NCI-H187 (cell line): ENCODE measurements at places on chromosomes 11 and 22.

- DNase-seq = no peak
Observed at GRCh38 chr22:27171212-27171611, 513.8 kb downstream of the MIAT start.

GRCh38 chr22:41934284-41935014 lies 7.8 kb upstream of the TNFRSF13C start:
- DNase-seq = no peak

- DNase-seq = no peak
Observed at GRCh38 chr22:41976070-41976901, 7.0 kb downstream of the SEPTIN3 start.

DNA sequence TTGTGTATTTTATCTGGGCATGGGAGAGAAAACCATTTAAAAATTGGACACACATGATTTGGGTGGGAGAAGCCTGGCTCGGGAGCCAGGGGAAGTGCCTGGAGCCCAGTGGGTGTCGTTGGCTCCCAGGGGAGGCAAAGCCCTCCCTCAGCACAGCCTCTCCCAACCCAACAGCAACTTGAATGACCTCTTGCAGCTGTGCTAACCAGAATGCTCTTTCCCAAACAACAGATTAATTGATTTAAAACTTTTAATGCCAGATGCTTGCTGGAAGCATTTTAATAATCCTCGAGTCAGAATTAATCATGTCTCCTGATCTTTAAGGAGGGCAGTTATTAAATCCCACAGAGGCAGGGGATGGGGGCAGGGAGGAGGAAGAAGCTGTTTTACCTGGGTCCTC lies 401.6 kb downstream of the BUD13 start:
- DNase-seq = no peak

DNA sequence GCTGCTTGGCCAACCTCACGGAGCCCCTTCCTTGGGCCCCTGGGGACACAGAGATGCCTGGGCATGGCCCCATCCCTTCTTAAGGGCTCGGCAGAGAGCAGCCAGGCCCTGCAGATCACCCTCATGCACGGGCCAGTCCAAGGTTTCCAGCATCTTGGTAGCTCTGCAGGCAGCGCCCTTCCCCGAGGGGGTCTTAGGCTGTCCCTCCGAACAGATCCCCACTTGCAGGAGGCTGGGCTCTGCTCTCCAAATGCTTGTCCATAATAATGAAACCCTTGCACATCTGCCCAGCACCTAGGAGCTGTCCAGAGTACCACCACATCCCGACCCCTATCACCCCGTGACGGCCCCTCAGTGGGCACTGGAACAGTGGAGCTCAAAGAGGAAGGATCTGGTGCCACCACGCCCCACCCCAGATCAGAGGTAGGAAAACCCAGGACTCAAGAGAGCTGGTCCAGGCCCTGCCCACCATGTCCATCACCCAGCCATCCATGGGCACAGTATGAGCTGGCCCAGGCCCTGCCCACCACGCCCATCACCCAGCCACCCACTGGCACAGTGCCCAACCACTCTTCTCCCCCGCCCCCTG lies 92.5 kb upstream of the PRR5 start:
- no peak for DNase-seq

DNA sequence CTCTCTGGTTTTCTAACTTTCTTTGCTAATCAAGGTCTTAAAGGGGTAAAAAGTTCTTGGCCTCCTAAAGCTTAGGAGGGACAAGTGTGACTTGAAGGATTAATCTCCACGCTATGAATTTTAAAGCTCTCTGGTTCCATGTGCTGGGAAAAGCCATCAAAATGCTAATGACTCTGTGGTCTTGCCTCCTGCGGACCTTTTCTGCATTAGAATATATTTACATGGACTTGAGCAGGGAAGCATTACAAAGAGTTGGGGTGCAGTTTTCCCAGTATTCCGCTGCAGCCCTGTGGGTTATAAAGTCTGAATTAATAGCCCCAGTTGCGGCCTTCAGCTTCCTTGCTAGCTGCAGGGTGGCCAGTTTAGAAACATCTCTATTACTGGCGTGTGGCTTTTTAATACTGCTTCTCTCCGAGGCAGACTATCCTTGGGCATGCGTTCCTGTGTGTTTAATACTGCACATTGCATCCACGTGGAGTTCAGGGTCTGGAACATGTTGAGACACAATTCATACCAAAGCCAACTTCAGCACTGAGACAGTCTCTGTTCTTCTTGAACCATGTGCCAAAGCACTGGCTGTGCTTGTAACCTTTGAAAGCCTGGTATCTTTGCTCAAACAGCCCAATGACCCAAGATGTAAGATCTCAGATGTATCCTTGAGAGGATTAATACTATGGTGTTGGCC lies 27.3 kb downstream of the TSPAN18 start:
- no peak for DNase-seq

DNA sequence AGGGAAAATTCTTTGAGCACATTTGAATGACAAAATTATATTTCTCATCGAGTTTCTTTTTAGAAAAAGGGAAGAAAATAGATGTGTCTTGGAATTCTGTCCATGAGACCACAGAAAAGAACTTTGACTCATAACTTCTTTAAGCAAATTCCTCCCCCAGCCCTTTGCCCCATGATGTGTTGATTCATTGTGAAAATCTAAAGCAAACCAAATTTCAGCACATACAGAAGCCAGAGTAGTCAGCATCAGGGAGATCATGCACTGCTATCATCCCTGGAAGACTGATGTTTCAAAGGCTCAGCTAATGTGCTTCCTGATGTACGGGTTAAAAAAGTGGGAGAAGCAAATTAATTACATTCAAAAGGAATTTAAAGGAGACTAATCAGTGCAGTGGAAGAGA lies 159.7 kb downstream of the FAT3 start:
- DNase-seq = no peak

DNA sequence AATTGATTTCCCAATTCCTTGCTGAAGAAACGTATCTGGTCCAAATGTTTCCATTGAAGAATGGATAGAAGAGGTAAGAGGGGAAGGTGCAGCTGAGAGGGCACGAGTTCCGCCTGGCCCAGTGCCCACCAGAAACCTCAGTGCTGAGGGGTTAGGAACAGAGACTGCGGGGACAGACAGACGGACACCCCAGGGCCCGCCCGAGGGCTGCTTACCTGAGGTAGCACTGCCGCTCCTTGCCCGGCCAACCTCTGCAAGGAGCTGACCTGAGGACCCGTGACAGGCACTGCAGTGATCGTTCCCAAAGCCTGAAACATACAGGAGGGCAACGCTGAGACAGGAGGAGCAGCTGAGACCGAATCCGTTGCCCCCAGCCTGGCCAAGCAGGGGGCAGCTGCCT lies 89.6 kb downstream of the PHF21B start:
- DNase-seq = no peak

GRCh38 chr11:116179401-116179800 lies 593.4 kb downstream of the BUD13 start:
- no peak for DNase-seq

DNA sequence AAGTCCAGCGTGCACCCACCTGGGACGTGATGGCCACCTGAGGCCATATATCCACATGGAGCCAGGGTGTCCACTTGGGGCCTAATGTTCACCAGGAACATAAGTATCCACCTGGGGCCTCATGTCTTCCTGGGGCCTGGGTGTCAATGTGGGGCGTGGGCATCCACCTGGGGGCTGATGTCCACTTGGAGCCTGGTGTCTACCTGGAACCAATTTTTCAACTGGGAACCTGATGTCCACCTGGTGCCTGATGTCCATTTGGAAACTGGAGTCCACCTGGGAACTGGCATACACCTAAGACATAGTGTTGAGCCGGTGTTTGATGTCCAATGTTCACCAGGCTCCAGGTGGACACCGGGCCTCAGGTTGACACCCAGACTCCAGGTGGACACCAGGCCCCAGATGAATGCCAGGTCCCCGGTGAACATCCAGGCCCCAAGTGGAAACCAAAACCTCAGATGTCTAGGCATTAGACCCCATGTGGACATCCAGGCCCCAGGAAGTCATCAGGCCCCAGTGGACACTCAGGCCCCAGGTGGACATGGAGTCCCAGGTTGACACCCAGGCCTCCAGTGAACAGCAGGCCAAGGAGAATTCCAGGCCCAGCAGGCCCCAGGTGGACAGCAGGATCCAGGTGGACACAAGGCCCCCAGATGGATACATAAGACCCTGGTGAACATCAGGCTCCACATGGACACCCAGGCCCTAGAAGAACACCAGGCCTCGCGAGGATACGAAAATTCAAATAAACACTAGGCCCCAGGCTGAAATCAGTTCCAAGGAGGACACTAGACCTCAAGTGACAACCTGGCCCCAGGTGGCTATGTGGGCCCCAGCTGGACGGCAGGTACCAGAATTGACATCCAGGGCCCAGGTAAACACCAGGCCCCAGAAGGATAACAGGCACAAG lies 56.0 kb upstream of the SEPTIN5 start:
- no peak for DNase-seq

DNA sequence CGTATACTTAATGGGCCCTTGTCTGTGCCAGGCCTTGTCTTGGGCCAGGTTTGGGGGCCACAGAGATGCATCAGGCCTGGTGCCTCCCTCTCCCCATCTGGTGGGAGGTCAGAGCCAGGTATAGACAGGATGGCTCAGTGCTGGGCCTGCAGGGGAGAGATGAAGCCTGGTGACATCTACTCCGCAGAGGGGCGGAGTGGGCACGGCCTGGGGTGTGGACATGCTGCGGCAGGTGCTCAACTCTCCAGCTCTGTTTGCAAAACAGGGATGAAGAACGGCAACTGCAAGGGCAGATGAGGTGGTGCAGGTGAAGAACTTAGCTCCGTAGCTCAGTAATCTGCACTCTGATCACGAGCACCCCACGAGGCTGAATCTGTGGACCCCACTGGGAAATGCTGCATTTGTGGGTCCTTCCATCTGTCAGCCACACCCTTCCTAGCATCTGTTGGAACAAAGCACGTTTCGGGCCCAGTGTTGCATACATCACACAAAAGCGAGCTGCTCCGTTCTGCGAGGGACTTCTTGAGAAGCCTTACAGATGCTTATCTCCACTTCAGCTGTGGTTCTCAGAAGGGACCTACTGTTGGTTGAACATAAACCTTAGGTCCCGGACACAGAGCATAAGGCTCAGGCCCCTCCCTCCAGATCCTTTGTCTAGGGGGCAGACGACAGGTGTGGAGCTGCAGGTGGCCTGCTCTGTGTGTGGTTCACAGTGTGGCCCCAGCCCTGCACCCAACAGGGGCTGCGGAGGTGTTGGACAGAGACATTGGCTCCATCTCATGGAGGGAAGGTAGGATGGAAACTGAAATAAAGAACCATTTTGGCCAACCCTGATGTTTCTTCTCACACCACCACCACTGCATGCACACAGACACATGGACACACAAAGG lies 78.3 kb downstream of the LRRC32 start:
- no peak for DNase-seq

- no peak for DNase-seq
Observed at GRCh38 chr22:39408173-39408572, 8.6 kb downstream of the TAB1 start.

DNA sequence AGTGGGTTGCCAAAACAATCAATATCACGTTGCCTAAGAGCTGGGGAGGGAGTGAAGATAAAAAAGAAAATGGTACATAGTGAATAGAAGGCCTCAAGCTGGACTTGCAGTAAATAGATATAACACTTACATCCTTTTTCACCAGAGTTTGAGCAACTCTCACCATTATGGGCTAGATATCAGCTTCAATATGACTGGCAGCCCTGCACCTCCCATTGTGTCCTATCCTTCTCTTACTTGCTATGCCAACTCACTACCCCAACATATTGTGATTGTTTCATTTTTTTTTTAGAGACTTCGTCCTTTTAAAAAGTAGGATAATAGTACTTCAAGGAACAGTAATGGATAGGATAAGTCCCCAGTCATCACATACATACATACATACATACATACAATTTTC lies 7.4 kb downstream of the HBG1 start:
- no peak for DNase-seq

GRCh38 chr22:41801147-41801819 lies 804 bp downstream of the CCDC134 start:
- DNase-seq = no peak

DNA sequence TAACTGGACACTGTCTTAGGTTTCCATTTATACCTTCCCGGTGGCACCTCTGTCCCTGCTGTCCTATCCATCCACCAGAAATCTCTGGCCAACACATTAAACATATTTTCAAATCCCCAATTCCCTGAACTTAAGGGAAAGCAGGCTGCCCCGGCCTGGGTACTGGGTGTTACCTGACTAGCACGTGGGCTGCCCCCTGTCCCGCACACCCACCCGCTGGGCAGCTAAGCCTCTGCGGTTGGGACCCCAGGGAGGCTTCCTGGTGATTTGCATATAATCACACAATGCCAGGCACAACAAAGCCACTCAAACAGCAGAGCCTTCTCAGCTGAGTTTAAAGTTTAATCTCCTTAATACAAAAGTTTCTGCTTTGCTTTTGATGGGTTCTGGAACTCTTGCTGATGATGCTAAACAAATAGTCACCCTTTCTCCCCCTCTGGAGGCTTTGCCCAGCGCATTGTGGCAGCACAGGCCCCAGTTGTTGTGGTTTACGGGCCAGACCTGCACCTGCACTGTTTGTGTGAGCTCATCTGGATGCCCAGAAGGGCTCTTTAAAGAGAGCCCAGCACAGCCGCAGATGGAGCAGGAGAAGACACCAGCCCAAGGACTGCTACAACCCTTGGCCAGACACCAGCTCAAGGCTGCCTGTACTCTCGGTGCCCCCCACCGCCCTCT lies 59.9 kb upstream of the POU2AF1 start:
- DNase-seq = no peak

GRCh38 chr22:24894998-24895397 lies 51.5 kb downstream of the LHFPL7 start:
- DNase-seq = no peak

- no peak for DNase-seq
Observed at GRCh38 chr11:105181521-105181920, 42.0 kb upstream of the CARD18 start.

DNA sequence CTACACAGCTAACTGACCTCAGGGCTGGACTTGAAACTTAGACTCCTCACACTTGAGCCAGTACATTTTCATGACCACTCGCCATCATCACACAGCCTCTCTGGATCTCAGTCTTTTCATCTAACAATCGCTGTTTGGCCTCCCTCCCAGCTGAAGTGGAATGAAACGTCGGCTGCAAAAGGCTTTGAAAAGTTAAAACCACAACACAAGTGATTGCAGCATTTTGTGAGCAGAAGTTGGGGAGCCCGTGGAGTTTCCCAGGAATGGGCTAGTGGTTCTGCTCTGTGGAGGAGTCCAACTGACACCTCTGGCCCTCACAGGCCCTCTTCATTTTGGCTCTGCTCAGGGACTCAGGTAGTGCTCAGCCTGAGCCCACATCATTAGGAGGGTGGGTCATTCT lies 35.9 kb upstream of the TRIM29 start:
- no peak for DNase-seq

DNA sequence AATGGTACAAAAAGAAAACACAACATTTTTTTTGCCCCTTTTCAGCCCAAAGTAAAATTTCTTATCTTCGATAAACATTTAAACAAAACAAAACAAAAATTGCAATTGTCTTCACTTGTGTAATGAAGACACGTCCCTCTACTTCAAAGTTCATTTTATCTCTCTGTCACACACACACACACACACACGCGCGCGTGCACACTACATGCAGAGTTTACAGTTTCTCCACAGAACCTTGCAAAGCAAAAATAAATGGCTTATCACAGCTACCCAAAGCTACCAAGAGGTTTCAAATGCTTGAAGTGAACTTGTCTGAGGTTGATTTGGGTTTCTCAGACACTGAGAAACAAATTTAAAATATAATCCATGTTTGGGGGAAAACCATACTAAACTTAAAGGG lies 72.3 kb downstream of the ETS1 start:
- DNase-seq = no peak
